ENCODE measurements at places on chromosomes 5 and 9.

DNA sequence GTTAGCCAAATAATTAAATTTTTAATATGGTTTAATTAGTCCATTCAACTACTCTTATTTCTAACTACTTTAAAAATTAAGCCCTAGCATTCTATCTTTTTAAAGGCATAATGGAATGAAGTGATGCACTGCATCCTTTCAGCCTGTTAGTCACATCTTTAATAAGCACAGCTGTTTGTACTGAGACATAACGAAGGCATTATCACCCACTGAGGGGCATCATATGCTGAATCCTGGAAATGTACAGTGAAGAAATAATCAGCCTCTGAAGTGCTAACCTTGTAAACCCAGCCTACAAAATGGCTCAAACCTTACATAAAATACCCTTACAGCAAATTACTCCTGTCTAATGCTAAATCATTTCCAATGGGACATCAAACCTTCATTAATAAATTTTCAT is 33.1 kb downstream of the EPB41L4A start:
- H3K27me3 ChIP-seq, result peaks cover 2% of the 10 kb centered on the region
- no peak overlapping the region for H3K4me3 ChIP-seq
- H3K36me3 ChIP-seq, result no peaks in the 10 kb centered on the region

GRCh38 chr9:131402073-131402472 is 8.2 kb downstream of the PRRC2B start:
- H3K4me3 ChIP-seq, result no peak overlapping the region
- peaks cover 76% of the 10 kb centered on the region for H3K4me1 ChIP-seq
- H3K27ac ChIP-seq, result peak overlapping the region; percentile 25
- H3K27me3 ChIP-seq, result no peaks in the 10 kb centered on the region
- no peak for DNase-seq

GRCh38 chr9:132662152-132662945 is 7.4 kb downstream of the DDX31 start:
- no peak overlapping the region for H3K27ac ChIP-seq
- H3K27me3 ChIP-seq, result no peaks in the 10 kb centered on the region
- H3K36me3 ChIP-seq, result peaks cover 28% of the 10 kb centered on the region
- no peak for DNase-seq
- H3K4me1 ChIP-seq, result no peaks in the 10 kb centered on the region

DNA sequence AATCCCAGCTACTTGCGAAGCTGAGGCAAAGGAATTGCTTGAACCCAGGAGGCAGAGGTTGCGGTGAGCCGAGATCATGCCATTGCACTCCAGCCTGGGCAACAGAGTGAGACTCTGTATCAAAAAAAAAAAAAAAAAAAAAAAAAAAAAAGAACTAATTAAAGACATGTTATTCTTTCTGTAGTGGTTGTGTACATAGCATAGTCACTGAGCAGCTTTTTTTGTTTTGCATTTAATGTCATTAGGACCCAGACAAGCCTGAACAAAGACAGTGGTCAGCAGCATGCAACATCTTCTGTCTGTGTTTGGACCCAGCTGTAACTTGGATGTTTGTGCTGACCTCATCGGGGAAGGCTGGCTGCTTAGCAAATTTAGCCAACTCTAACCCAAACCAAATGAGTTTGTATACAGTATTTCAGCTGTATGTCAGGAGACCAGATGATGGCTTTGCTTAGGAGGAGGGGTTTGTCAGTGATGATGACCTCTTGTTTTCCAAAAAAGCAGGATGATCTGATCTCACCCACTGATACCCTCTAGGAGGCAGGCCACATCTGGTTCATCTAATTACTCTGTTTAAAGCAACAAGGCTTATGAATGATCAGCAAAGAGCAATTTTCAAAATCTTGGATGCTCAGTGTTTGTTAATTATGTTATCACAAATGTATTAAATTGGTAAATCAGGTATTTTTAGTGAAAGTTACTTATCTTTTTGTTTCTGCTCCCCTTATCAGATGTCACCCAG is 39.5 kb downstream of the SNCAIP start:
- H3K27ac ChIP-seq, result no peak overlapping the region
- no peaks in the 10 kb centered on the region for H3K27me3 ChIP-seq
- no peaks in the 10 kb centered on the region for H3K4me1 ChIP-seq
- no peaks in the 10 kb centered on the region for H3K36me3 ChIP-seq
- H3K4me3 ChIP-seq, result no peak overlapping the region

DNA sequence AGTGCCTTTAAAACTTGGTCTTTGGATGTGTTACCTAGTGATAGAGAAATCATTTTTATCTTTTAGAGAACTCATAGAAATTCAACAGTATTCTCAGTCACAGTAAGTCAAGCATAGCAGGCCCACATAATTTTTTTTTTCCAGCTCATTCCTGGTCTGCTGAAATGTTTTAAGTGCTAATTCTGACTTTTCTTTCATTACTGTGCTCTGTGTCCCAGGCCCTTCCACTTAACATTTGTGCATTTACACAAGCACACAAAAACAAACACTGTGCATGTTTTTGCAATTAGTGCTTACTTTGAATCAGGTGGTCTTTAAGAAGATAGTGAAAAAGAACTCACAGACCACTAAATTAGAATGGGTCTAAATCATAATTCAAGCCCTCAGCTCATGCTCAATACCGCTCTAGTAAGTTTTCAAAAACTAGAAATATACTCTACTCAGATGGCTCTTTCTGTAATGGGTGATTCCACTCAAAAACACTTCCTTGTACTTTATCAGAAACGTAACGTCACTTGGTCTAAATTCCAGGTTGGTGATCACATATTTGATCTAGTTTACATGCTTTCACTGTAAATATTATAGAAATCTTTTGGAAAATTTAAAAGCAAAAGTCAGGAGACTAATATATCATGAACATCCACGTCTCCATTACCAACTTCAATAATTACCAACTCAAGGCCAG is 107.8 kb downstream of the PCSK5 start:
- H3K27me3 ChIP-seq, result peaks cover 3% of the 10 kb centered on the region
- H3K27ac ChIP-seq, result no peak overlapping the region
- no peak for DNase-seq
- peaks cover 2% of the 10 kb centered on the region for H3K4me1 ChIP-seq
- no peak overlapping the region for H3K4me3 ChIP-seq
- H3K36me3 ChIP-seq, result peaks cover 3% of the 10 kb centered on the region

GRCh38 chr9:131214286-131214856 is 61.9 kb downstream of the FAM78A start:
- H3K4me3 ChIP-seq, result no peak overlapping the region
- DNase-seq, result no peak
- peaks cover 74% of the 10 kb centered on the region for H3K36me3 ChIP-seq
- no peak overlapping the region for H3K27ac ChIP-seq
- H3K4me1 ChIP-seq, result peaks cover 8% of the 10 kb centered on the region
- no peaks in the 10 kb centered on the region for H3K27me3 ChIP-seq

DNA sequence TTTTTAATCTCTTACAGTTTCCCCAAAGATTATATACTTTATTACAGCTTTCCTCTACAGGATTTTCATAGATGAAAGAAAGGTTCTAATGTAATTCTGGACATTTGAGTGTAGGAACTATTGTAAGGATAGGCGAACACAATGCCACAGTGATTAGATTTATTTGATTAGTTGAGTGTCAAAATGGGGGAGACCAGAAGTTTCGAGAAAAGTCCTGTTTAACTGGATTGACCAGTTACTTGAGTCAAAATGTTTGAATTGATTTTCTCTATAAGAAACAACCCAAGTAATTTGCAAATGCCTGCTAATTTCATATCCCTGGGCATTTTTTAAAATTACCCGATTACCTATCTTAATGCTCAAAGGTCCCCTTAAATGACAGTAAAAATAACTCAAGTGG is 50.6 kb downstream of the SMARCA2 start:
- peaks cover 2% of the 10 kb centered on the region for H3K4me1 ChIP-seq
- H3K36me3 ChIP-seq, result peaks cover 56% of the 10 kb centered on the region
- H3K27ac ChIP-seq, result no peak overlapping the region
- no peak for DNase-seq
- H3K4me3 ChIP-seq, result no peak overlapping the region

GRCh38 chr5:1468629-1469527 is 23.6 kb upstream of the SLC6A3 start:
- no peaks in the 10 kb centered on the region for H3K4me1 ChIP-seq
- no peak overlapping the region for H3K27ac ChIP-seq
- no peaks in the 10 kb centered on the region for H3K27me3 ChIP-seq
- DNase-seq, result no peak

DNA sequence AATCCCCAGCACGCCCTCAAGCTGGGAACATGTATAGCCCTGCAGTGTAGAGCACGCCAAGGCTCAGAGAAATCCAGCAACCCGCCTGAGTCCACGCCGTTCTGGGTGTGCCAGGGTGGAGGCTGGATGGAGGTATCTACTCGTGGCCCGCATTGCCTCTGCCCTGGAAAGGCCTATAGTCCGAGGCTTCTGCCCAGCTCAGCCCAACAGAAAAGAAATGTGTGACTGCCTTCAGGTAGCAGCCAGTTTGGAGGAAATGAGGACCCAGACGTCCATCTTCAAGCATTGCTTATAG is 18.2 kb downstream of the S1PR3 start:
- no peak overlapping the region for H3K27ac ChIP-seq
- no peak for DNase-seq
- no peaks in the 10 kb centered on the region for H3K36me3 ChIP-seq
- H3K27me3 ChIP-seq, result peaks cover 3% of the 10 kb centered on the region
- no peak overlapping the region for H3K4me3 ChIP-seq

GRCh38 chr9:26308328-26308727 is 584.3 kb downstream of the CAAP1 start:
- no peak for DNase-seq
- H3K36me3 ChIP-seq, result no peaks in the 10 kb centered on the region
- no peak overlapping the region for H3K4me3 ChIP-seq
- H3K27me3 ChIP-seq, result no peaks in the 10 kb centered on the region

- H3K4me1 ChIP-seq, result peaks cover 37% of the 10 kb centered on the region
- DNase-seq, result peak; percentile 50
- no peak overlapping the region for H3K4me3 ChIP-seq
- H3K36me3 ChIP-seq, result no peaks in the 10 kb centered on the region
- no peaks in the 10 kb centered on the region for H3K27me3 ChIP-seq
- H3K27ac ChIP-seq, result peak overlapping the region; percentile 74
These were observed 16.0 kb downstream of the SLC22A5 start for GRCh38 chr5:132385326-132386105.

GRCh38 chr5:159178978-159179377 is 30.4 kb downstream of the RNF145 start:
- H3K27ac ChIP-seq, result peak overlapping the region; percentile 85
- no peak for DNase-seq
- H3K27me3 ChIP-seq, result no peaks in the 10 kb centered on the region
- H3K4me3 ChIP-seq, result peak overlapping the region; percentile 30

DNA sequence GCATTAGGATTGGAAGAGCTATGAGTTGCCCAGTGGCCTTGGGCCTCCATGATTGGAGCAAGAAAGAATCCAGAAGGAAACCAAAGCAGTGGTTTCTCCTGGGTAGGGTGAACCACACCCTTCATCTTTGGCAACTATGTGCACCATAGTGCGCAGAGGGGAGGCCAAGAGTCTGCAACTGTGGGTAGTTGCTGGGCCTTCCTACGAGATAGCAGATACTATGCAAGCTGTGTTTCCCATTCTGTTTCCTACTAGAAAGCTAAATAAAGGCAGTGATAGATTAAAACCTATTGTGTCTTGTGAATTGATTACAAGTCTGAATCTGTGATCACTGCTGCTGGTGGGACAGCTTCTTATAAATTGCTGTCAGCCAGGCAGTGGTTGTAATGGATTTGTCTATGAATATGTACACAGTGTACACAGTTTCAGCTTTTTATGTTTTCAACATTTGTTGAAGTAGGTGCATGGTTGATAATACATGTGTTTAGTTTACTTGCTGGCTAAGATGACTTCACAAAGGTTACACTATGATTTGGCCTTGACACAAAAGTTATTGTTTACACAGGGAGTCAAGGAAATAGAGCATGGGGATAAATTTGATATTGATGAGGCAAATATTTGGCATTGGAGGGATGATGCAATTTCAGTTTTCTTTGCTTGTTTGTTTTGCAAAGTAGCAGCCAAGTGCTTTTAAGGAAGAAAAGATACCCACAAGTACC is 23.7 kb upstream of the PDE8B start:
- H3K4me3 ChIP-seq, result no peak overlapping the region
- no peak for DNase-seq
- H3K27me3 ChIP-seq, result peaks cover 40% of the 10 kb centered on the region
- H3K27ac ChIP-seq, result no peak overlapping the region

- H3K4me3 ChIP-seq, result no peak overlapping the region
- no peak for DNase-seq
- H3K27me3 ChIP-seq, result peaks cover 11% of the 10 kb centered on the region
- H3K27ac ChIP-seq, result no peak overlapping the region
- peaks cover 12% of the 10 kb centered on the region for H3K4me1 ChIP-seq
- H3K36me3 ChIP-seq, result no peaks in the 10 kb centered on the region
These were observed 24.3 kb downstream of the GCNT4 start for GRCh38 chr5:75028090-75028489.

GRCh38 chr5:34510002-34510401 is 146.1 kb upstream of the RAI14 start:
- no peak overlapping the region for H3K4me3 ChIP-seq
- no peaks in the 10 kb centered on the region for H3K4me1 ChIP-seq
- peaks cover 14% of the 10 kb centered on the region for H3K27me3 ChIP-seq
- no peak overlapping the region for H3K27ac ChIP-seq

- no peak overlapping the region for H3K4me3 ChIP-seq
- H3K4me1 ChIP-seq, result no peaks in the 10 kb centered on the region
- DNase-seq, result no peak
- peaks cover 7% of the 10 kb centered on the region for H3K27me3 ChIP-seq
- no peak overlapping the region for H3K27ac ChIP-seq
These were observed 28.0 kb upstream of the SYK start for GRCh38 chr9:90773617-90774016.

- H3K27ac ChIP-seq, result no peak overlapping the region
- H3K4me3 ChIP-seq, result no peak overlapping the region
- no peaks in the 10 kb centered on the region for H3K36me3 ChIP-seq
- no peaks in the 10 kb centered on the region for H3K27me3 ChIP-seq
- DNase-seq, result no peak
- peaks cover 3% of the 10 kb centered on the region for H3K4me1 ChIP-seq
These were observed 245.4 kb downstream of the PCSK5 start for GRCh38 chr9:76135902-76136301.

- H3K36me3 ChIP-seq, result no peaks in the 10 kb centered on the region
- H3K27me3 ChIP-seq, result no peaks in the 10 kb centered on the region
- H3K27ac ChIP-seq, result no peak overlapping the region
- no peak for DNase-seq
- no peaks in the 10 kb centered on the region for H3K4me1 ChIP-seq
- H3K4me3 ChIP-seq, result no peak overlapping the region
These were observed 265.3 kb downstream of the KCTD16 start for GRCh38 chr5:144436007-144436406.

Data from activated T-helper 2 cell treated with anti-CD3 and anti-CD28 coated beads, Interferon-gamma antibody, Interleukin-2, Interleukin-4, amounts not matched to agents 10 μg/mL and 5 μg/mL and 100 μg/mL, durations not matched to agents 14 hours and 24 hours and 36 hours (primary cell).